ENCODE measurements at places on chromosomes 12 and 14.

GRCh38 chr14:99630202-99630601 lies 14.7 kb upstream of the HHIPL1 start:
- no peak for DNase-seq

DNA sequence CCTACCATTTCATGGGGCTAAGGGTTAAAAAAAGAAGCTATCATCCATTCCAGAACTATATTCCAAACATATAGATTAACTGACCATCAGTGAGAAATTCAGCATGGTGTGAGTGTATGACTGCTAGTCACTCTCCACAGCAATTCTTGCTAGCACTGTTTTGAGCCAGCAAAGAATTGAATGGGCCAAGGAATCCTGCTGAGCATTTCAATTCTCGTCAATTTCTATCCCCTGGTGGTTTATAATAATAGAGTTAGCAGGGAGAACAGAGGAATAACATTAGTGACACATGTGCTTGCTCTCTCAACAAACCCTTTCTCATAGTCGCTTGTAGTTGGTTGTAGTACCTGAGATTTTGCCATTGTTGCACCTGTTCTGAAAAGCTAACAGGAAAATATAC lies 7.2 kb downstream of the MBIP start:
- no peak for DNase-seq

GRCh38 chr14:21068521-21069387 lies 1.4 kb upstream of the ARHGEF40 start:
- peak; percentile 64 for DNase-seq

DNA sequence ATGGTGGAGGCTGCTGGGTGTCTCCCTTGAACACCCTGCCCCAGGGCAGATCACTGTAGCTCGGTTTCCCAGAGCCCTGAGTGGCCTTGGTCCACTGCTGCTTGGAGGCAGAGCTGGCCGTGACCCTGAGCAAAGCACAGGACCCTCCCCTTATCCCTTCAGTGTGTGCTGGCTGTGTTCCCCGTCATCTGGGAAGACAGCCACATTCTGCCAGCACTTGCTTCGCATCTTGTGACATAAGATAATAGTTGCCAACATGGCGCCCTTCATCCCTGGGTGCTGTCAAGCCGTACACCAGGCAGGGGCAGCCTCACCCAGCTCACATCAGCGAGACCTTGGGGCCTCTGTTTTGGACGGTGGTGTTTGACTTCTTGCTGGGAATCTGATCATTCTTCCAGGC lies 12.1 kb upstream of the ALDH2 start:
- no peak for DNase-seq

DNA sequence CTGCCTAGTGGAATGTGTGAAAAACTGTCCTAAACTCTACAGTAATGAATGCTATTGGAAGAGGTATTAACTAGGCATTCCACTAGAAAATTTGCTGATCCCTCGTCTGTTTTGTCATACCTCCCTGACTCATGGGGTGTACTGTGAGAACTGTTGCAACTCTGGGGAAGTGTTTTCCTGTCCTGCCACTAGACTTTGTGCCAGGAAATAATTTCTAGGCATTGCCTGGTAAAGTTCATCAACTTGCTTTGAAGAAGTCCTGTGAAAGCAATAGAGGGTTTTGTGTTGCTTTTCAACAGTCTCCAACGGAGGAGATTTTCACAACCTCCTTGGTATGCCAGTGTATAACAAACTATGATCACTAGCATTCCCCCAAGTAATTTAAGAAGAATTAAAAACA lies 139.9 kb downstream of the AKAP6 start:
- DNase-seq: peak; percentile 90

DNA sequence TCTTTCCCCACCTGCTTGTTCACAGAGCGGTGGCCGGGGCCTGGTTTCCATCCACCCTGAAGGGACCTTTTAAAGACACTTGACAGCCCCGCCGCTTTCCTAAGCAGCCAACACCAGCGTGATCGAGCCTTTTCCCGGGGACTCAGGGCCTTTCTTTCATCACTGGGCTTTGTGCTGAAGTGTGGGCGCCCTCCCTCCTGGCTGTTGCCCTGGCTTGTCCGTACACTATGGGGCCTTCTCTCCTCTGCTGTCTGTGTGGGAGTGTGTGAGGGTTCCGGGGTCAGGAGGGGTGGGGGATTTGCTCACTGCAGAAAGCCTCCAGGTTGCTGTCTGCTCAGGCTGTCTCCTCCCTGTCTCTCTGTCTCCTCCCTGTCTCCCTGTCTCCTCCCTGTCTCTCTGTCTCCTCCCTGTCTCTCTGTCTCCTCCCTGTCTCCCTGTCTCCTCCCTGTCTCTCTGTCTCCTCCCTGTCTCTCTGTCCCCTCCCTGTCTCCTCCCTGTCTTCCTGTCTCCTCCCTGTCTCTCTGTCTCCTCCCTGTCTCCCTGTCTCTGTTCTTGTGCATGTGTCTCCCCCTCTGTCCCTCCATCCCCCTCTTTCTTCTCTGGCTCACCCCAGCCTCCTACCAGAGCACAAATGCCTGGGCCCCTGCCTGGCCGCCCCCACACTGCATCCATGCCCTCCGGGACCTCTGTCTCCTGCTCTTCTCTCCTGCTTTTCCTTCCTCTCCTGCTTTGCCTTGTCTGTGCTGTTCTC lies 64.7 kb downstream of the CCDC92 start:
- DNase-seq: no peak

- no peak for DNase-seq
These were observed 223.6 kb upstream of the SOX5 start for GRCh38 chr12:24173067-24173466.

GRCh38 chr14:80477388-80478160 lies 266.3 kb upstream of the DIO2 start:
- no peak for DNase-seq

DNA sequence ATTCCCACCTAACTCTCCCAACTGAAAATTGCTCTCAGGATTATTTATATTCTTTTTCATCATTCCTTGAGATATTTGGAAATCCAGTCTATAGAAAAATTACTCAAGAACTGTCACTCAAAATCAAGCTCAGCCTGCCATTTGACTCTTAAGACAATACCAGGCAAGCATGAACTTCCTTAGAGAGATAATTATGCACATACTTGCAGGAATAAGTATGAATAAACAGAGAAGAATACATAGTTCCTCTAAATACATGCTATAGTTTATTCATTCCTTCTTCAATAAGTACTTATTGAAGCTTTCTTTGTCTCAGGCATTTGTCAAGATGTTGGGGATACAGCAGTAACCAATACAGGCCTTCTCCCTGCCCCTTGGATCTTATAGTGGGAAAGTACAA lies 154.1 kb downstream of the SRGAP1 start:
- DNase-seq: no peak

- DNase-seq: no peak
These were observed 986.3 kb upstream of the TMEM132C start for GRCh38 chr12:127280393-127281275.

DNA sequence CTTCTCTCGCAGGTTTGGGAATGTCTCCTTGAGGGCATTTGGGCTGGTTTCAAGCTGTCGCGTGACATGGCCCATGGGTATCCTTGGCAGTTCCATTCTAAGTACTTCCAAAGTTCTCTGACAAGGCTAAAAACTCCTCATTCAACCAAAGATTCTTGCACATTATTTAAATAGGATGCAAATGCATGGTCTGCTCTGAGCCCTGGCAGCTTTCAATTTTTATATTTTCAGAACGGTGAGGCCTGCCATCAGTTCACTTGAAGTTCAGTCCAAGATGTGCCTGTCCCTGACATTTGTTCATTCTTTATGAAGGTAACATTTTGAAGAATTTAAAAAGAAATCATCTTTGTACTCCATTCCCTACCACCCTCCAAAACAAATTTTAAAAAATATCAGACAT lies 160.0 kb downstream of the KCNA5 start:
- DNase-seq: no peak

- no peak for DNase-seq
These were observed 19.4 kb upstream of the PTGDR start for GRCh38 chr14:52248057-52248456.

DNA sequence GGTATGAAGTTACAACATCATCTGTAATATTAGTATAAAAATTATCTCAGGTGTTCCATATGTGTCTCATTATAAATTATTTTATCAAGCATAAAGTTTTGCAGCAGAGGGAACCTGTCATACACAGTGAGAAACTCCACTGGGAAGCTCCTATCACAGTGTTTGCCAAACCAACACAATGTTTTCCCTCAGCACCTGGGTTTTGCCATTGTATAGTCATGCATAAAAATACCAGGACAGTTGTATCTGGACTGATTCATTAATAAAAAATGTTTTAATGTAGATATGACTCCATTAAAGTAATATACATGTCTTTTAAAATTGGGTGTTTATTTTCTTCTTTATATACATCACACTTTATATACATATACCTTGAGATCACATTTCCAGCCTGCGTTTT lies 56.6 kb downstream of the METTL25 start:
- no peak for DNase-seq

GRCh38 chr12:97275256-97275655 lies 187.3 kb upstream of the RMST start:
- no peak for DNase-seq

- DNase-seq: peak; percentile 41
These were observed 554 bp downstream of the SPPL3 start for GRCh38 chr12:120903412-120904196.

DNA sequence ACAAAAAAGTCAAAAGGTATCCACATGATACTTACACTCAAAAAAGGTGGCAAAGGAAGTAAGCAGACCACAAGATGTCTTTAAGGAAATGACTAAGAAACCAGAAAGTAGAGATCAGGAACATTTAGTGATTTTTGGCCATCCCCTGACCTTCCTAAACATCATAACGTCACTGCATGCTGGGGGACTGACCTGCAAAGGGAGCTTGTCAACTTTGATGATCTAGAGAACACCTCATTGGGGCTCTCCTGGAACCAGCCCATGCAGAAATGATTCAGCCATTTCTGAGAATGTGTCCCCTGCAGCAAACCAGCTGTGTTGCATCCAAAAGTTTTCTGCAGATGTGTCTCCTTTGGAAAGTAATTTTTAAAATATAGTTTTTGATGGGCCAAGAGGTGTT lies 152.2 kb upstream of the RASSF8 start:
- DNase-seq: peak; percentile 56

GRCh38 chr14:46368275-46368674 lies 283.3 kb downstream of the RPL10L start:
- DNase-seq: peak; percentile 5

- no peak for DNase-seq
These were observed 219.2 kb upstream of the RGS6 start for GRCh38 chr14:71713016-71713415.

- DNase-seq: no peak
These were observed 69.6 kb downstream of the MGST1 start for GRCh38 chr12:16417058-16417457.
